ENCODE measurements at places on chromosomes 7 and 10.

DNA sequence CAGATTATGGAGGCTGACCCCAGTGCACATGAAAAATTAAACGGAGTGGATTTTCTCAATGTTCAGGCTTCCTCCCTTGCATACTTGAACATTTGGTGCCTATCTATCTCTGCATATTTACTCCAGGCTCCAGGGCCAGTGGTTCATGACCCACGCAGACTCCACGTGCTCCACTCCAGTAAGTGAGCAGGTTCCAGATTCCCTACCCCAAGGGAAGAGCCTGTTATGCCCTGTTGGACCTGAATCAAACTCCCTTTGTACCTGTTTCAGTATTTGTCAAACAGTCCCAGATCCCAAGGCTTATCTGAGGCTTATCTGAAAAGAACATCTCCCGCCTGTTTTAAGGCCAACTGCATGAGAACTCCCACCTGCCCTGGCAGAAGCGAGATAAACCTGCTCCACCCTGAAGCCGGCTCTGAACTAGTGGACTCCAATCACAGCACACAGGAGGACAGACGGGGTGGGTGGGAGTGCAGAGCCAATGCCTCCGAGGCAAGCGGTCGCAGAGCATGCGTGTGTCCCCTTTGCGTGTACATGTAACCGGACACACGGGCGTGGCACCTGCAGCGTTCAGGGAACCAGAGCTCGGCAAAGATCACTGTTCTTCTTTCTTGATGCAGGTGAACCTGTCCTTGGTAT is 2.3 kb upstream of the FUOM start:
- no peak for DNase-seq

GRCh38 chr10:36263871-36264270 is 621.8 kb upstream of the FZD8 start:
- DNase-seq, result no peak

- no peak for DNase-seq
Observed at GRCh38 chr10:10878963-10879362, 138.7 kb upstream of the CELF2 start.

- DNase-seq, result no peak
Observed at GRCh38 chr10:82932451-82932850, 1057.5 kb downstream of the NRG3 start.

DNA sequence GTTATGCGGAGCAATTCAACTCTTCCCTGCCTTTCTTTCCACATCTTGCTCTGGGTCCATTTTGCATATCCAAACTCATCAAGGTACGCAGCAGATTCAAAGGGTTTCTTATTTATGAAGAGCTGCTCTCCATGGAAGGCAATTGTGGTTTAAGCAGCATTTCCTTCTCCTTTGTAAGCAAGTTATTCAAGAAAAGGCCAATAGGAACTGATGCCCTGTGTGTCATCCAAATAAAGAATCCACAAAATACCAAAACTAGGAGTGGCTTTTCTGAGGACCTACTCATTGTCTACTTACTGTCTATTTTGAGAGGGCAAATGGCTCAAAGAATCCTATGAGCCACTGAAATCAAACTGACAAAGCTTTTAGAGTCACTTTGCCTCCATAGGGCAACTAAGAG is 253.1 kb downstream of the PTEN start:
- DNase-seq, result peak; percentile 47

DNA sequence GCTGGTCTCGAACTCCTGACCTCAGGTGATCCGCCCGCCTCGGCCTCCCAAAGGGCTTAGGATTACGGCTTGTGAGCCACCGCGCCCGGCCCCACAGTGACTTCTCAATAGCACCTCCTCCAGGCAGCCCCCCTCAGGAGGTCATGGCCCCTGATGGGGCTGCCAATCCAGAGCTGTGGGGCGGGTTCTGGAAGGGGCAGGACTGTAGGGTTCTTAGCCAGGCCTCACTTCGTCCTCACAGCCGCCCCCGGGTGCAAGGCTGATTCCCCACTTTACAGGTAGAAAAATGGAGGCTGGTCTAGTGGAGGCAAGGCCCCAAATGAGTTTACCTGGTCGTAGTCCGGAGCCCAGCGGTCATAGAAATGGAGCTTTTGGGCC is 638 bp downstream of the METTL27 start:
- DNase-seq, result no peak

- DNase-seq, result no peak
Observed at GRCh38 chr7:21305455-21306235, 122.2 kb upstream of the SP4 start.

DNA sequence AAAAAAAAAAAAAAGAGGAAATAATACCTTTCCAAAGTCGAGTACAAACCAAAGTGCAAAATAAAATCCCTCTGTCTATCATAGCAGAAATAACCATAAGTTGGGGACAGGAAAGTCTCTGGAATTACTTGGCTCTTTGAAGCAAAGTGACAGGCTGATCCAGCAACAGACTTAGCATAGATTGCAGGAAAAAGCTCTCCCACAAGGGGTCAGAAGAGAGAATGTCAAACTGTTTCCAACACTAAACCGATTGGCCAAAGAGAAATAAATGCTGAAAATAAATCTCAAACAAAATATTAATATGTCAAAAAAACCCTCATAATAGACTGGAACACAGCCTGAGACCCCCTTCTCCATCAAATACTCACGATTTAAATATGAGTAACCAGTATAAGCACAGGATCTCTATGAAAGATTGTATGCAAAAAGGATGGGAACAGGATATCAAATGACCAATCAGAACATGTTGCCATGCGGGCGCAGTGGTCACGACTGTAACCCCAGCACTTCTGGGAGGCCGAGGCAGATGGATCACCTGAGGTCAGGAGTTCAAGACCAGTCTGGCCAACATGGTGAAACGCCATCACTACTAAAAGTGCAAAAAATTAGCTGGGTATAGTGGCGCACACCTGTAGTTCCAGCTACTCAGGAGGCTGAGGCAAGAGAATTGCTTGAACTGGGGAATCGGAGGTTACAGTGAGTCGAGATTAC is 1000.7 kb upstream of the LRRN3 start:
- DNase-seq, result no peak

GRCh38 chr7:134643131-134643530 is 3.5 kb upstream of the BPGM start:
- no peak for DNase-seq

DNA sequence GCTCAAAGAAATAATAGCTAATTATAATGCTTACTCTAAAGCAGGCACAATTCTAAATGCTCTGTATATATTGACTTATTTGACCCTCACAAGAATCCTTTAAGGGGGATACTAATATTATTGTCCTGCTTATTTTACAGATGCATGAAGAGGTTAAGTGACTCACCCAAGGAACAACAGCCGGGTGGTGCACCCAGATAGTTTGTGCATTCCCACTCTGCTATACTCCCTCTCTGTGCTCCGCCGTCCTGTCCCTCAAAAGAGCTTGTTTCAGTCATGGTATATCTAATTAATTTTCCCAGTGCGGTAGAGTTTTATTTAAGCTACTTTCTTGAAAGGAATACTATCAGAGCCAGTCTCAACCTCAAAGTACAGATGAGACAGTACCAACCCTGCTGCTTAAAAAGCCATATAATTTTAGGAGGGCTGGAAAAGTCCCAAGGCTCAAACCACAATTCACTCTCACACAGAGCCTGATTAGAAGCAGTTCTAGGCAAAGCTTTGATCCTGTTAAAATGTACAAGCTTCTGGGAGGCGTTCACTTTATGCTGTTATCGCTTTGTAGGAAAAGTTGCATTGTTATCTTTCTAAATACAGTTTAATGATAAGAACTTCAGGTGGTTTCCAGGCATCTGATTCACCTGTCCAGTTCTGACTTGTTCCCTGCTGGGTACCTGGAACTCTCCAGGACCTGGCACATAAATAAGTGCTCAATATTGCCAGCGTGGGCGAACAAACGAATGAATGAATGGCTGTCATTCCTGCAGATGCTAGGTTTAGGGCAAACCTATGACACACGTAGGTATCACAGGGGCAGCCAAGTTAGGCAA is 261.5 kb upstream of the KLF14 start:
- DNase-seq, result no peak

DNA sequence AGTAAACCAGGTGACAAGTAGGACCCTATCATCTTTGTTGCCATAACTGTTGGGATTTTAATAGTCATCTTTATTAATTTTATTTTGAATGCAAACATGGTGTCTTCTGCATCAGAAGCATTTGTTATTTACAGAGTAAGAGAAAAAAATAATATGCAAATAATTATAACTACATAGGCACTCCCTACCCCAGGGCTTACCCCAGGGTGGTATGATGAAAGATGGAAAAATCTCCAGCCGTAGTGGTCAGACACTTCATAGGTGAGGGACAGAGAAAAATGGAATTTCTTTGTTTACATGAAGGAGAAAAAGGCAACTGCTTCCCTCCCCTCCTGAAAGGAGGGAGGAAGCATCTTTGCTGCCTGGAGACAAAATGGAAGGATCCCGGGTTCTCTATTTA is 29.7 kb downstream of the STOX1 start:
- no peak for DNase-seq

DNA sequence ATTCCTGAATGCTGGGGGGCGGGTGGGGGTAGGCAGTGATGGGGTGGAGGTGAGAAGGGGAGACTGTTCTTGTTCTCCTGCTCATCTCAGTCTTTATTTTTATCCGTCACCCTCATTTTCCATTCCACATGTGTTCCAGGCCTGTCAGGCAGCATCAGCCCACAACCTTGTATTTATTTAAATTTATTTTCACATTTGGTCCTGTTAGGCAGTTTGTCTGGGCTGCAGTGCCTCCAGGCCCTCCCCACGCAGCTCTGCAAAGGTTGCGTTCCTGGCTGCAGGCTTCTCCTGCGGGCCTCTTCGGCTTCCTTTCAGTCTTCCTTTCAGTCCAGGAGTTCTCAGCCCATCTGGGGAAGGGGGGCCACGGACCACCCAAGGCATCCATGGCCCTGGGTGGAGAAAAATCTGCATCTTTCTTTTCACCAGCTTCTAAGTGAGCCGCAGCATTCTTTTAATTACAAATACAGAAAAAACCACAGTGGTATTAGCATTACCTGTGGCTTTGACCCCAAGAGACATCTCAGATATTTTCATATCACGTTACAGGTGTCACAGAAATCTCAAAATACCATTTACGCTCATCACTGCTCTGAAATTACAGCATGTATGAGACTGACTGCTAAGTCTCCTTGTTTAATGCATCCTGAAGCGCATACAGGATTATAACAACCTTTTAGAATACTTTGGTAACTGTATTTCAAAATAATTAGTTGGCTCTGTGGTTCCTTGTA is 94.0 kb downstream of the C10orf105 start:
- no peak for DNase-seq

GRCh38 chr10:17562614-17563013 is 54.6 kb downstream of the HACD1 start:
- DNase-seq, result no peak

- no peak for DNase-seq
Observed at GRCh38 chr10:31456468-31456867, 137.5 kb downstream of the ZEB1 start.

GRCh38 chr7:106225856-106226255 is 58.9 kb downstream of the NAMPT start:
- no peak for DNase-seq

- no peak for DNase-seq
Observed at GRCh38 chr10:31319602-31320549, 860 bp downstream of the ZEB1 start.

DNA sequence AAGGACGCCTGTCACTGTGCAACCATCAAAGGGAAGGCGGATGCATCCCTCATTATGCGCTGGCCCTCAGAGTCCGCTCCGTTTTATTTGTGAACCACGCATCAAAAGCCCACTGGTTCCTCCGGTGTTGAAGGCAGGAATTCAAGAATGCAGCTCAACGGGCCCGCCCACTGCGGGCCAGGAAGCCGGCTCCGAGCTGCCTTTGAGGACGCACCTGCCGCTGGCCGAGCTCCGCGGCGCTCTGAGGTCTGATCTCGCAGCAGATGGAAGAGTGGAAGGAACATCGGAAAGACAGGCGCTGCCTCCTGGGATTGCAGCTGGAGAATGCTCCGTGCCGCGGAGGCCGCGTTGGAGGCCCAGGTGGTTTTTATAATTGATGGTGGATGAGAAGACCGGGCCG is 56.9 kb upstream of the ADGRA1 start:
- DNase-seq, result no peak

- DNase-seq, result no peak
Observed at GRCh38 chr7:119694506-119694905, 578.5 kb upstream of the KCND2 start.

- no peak for DNase-seq
Observed at GRCh38 chr7:77867537-77867865, 68.9 kb downstream of the PHTF2 start.

- DNase-seq, result no peak
Observed at GRCh38 chr7:23205909-23206767, 24.3 kb downstream of the NUP42 start.

GRCh38 chr10:97456686-97457065 is 10.7 kb downstream of the ZDHHC16 start:
- DNase-seq, result no peak

DNA sequence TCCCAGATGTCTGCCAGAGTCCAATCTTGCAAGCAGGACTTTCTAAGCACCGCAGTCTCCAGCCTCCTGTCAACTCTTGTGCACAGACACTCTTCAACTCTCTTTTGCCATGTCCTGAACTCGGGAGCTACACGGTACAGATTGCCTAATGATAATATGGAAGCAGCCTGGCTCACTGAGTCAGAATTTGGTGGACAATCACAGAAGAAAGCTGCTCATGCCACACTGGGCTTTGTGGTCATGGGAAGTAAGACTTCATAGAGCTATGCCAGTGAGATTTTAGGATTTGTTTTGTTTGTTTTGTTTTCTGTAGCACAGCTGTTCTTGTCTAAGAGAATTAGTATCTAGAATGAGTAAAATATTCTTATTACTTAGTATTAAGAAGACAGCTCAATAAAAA is 144.1 kb upstream of the PRSS58 start:
- no peak for DNase-seq

- DNase-seq, result no peak
Observed at GRCh38 chr10:24569828-24570657, 153.6 kb downstream of the ARHGAP21 start.

GRCh38 chr7:143216151-143216550 is 5.7 kb upstream of the TAS2R40 start:
- peak; percentile 30 for DNase-seq

DNA sequence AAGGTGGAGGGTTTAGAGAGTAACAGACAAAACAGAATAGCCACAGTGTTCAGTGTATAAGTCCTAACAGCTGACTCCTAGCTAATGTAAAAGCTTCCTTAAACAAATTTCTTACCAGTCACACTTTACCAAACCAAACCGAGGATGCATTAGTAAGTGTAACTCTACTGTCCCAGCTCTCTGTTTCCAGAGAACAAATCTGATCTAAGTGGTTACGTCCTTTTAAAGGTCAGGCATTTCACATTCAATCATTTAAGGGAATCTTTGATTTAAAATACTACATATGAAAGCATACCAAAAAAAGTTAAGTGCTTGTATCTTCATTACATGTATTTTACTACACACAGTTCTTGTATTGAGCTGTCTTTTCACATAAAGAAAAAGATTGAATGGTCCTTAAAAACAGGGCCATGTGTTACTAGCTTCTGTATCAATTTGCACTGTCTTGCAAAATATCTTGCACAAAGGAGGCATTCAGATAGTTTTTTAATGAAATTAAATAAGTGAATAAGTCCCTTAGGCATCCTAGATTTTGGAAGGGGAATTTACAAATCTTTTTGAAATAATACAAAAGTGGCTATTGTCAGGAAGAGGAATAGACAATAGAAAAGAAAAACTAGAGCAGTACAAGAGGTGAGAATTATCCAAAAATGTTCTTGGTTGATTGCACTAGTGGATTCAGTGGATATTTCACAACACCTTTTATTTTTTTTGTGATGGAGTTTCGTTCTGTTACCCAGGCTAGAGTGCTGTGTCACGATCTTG is 58.4 kb upstream of the SPOCK2 start:
- DNase-seq, result no peak
